Right kidney (tissue), 9 donors: ENCODE measurements at places on chromosomes 5 and 9.

GRCh38 chr5:176379881-176380280, 8.5 kb downstream of the NOP16 start:
- no peak for DNase-seq

- no peak for DNase-seq
Measured at GRCh38 chr9:132590037-132590317, 7.6 kb downstream of the BARHL1 start.

GRCh38 chr5:27242258-27242626, 203.9 kb upstream of the CDH9 start:
- no peak for DNase-seq

- no peak for DNase-seq
Measured at GRCh38 chr5:55218967-55219366, 8.1 kb downstream of the MCIDAS start.

DNA sequence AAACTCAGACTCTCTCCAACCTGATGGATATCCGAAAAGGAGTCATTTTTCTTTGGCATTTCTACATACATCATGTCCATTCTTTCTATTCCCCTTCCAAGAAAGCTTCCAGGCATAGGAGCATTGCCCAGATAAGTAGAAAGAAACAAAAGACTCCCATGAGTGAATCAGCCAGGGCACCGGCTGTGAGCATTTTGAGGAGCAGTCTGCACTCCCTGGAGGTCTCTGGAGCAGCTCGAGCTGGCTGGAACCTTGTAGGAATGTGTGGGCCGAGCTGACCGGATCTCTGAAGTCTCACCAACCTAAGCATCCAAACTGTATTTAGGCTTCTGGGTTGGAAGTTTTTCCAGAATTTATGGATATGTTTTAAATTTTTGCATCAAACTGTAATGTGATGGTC, 161.4 kb upstream of the TRPC7 start:
- no peak for DNase-seq

DNA sequence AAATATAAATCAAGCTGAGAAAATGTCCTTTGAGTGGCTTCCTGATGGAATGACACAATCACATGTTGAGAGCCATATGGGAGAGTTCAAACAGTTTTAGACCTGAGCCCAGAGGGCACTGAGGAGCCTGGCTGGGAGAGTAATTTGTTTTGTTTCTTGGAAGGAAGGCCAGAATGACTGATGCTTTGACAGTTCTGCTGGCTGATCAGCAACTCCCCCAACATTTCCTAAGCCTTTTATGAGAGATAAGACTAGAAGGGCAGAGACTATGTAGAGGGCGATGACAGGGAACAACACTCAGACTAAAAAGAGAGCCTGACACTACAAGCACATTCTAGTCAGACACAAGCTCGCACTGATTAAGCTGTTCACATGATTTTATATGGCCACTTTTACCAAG, 169.2 kb downstream of the COX7C start:
- DNase-seq, result no peak

DNA sequence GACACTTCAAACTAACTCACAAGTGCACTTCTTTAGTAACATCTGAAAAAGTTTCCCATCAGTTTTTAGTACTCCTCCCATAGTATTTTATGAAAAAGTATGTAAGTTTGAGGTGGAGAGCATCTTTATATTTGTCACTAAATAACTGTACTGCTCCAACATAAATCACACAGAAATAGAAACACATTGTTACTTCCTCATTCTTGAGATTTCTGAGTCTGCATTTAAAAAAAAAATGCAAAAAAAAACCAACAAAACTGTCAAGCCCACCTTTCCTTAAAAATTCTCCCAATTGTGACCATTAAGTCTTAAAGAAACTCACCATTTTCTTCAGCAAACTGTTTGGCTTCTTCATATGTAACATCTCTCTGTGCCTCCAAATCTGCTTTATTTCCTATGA, 18.7 kb downstream of the RAB14 start:
- no peak for DNase-seq

DNA sequence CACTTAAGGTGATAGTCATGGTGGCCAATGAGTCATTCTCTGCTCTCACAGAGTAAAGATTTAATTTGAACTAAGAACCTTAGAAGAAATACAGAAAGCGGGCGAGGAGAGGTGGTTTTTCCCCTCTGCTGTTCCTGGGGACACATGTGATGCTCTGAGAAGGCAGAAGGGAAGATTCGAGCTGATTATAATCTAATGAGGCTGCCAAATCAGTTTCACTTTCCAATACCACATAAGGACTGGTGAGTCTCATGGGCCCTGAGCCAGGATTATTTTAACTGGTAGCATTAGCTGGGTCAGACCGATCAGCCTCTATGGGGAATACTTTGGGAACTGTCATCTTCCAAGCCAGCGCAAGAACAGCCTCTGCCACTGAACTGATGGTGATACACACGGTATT, 116.5 kb downstream of the SLC1A3 start:
- no peak for DNase-seq

GRCh38 chr5:165579911-165580310, 2074.5 kb downstream of the MAT2B start:
- DNase-seq, result no peak

DNA sequence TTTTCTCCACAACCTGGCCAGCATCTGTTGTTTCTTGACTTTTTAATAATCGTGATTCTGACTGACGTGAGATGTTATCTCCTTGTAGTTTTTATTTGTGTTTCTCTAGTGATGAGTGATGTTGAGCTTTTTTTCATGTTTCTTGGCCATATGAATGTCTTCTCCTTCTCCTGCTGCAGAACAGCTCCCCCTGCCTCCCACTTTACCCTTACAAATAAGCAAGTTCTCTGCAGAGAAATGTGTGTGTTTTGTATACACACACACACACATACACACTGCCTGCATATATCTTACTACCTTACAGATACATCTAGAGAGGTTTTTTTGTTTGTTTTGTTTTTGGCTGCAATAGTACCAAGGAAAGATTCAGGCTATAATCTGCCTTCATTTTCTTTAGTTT, 88.7 kb upstream of the PHF24 start:
- DNase-seq, result no peak

DNA sequence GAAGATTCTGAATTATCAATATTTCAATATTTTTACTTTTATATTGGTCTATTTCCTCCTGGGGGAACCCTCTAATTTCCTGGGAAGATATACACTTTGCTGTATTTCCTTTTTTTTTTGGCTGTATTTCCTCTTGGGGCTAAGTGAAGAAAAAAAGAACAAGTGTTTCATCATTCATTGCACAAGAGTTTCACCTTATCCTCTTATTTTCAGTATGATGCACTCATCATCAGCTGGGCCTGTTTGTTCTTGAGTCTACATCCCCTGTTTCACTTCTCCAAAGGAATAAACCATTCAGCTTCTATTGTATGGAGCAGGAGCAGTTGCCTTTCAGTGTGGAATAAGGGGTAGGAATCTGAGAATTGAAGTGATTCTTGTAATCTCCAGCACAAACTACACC, 210.8 kb downstream of the FAM170A start:
- no peak for DNase-seq

GRCh38 chr5:143536364-143536763, 132.9 kb upstream of the NR3C1 start:
- no peak for DNase-seq

GRCh38 chr5:20229303-20230005, 241.5 kb upstream of the CDH18 start:
- no peak for DNase-seq

GRCh38 chr9:16661816-16662215, 208.7 kb downstream of the BNC2 start:
- no peak for DNase-seq

DNA sequence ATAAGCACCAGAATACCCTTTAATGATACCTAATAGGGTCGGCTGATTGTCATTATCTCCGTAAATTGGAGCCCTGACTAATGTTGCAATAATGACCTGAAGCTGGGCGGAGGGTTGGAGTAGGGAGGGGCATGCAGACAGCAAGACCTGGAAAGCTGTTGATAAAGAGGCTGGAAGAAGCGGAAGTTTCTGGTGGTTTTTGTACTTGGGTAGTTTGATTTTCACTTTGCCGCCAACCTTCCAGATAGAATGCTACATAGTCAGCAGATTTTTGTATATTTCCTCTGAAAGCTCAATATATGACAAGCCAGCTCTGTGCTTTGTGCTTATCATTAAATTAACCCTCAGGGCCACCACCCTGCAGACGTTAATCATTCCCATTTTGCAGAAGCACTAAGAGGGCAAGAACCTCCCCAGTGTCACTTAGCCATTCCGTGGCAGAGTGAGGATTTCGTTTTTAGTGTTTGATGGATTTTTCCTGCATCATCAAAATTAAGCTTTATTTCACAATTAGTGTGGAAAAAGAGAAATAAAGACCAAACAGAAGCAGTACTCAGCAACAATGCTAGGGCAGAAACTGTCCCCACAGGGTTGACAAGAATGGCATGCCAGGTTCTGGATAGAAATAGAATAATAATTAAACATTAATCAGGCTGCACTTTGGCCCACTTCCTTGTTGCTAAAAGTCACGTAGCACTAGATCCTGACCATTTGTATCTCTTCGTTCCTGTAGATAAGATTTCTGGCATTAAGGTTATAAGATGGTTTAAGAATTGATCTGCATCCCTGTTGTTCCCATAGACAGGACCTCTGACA, 34.7 kb downstream of the DIRAS2 start:
- no peak for DNase-seq

DNA sequence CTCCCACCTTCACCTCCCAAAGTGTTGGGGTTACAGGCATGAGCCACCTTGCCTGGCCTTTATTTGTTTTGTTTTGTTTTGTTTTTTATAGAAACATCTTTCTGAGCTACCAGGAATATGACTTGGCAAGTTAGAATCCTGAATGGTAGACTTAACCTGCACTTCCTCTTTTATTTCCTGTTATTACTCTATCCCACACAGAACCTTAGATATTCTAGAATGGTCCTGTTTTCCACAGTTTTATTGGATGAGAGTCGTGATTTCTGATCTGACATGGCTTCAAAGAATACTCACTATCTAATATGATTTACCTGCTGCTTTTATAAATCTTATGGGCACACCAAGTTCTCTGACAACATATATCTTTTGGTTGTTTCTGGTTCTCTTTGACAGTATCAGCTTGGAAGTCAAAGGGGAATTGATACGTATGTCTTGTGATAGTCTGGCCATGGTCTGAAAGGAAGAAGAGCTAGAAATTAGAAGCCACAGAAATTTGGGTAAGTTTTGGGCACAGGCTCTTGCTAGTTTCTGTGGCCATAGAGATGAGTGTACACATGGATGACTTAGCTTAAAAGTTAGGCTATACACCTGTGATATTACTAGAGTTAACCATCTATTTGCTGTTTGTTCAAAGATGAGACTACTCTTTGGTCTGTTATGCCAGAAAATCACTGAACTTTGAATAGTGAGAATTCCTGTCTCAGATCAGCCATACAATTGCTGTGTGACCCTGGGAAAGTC, 4.7 kb upstream of the PANK3 start:
- DNase-seq, result no peak

DNA sequence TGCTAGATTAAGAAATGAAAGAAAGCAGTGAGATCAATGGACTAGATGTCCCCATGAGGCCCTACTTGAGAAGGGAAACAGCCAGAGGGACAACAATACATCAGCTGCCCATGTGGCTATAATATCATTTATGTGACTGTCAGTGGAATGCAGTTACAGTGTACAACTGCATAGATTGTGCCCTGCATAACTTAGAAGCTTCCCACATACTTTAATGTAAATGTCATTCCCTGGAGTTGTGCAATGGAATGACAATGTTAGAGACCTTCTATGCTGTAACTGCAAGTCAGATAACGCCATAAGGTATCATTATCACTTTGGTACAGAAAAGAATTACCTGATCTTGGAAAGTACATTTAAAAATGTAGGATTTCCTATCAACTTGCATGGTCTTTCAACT, 67.4 kb downstream of the FBN2 start:
- DNase-seq, result no peak

DNA sequence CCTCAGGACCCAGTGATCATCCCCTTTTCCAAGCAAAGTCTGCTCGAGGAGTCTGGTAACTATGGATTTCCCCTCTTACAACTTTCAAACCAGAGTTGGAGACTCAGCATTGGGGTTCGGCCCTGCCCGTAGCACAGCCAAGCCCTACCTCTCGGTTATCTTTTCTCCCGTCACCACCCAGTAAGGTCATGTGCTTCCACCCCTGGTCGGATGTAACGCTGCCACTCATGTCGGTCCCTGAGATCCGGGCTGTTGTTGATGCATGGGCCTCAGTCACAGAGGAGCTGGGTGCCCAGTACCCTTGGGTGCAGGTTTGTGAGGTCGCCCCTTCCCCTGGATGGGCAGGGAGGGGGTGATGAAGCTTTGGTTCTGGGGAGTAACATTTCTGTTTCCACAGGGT, 1.2 kb downstream of the GALT start:
- no peak for DNase-seq

- DNase-seq, result no peak
Measured at GRCh38 chr9:132005899-132006298, 73.8 kb downstream of the MED27 start.

GRCh38 chr9:136729144-136729543, 13.6 kb downstream of the LCN10 start:
- no peak for DNase-seq

DNA sequence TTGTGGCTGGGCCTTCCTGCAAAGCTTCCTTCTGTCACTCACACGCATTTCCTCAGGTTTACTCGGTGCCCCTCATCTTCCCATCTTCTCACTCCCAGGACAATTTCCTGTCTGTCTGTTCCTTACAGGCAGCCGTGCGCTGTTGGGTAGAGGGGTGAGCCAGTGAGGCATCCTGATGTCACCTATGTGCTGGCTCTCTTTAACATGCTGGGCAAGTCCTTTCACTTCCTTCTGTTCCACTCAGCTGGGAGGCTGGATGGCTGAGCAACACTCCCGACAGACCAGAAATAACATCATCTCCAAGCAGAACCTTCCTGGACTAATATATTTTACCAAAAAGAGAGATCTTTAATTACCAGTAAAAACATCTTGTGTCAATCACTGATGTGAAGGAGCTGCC, 103.0 kb downstream of the HSD17B3 start:
- DNase-seq, result no peak

DNA sequence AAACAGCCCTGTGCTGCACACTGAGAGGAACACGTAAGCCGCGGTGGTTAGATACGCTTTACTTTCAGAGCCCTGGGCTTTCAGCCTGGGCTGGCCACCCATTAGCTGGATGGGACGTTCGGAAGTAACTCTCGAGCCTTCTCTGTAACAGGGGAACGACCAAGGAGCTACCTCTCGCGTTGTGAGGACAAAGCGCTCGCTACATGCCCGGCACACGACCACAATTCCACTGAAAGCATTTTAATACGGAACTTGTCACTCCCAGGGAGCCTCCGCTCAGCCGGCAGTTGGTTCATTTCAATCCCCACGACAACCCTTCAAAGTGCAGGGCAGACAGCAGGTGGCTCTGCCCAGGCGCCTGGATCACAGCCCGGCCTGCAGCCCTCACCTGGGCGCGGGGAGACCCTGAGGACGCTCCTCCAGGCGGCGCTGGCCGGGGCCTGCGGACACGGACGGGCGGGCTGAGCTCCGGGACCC, 368 bp downstream of the SURF1 start:
- no peak for DNase-seq

GRCh38 chr5:141634720-141635119, 1.9 kb downstream of the HDAC3 start:
- DNase-seq, result no peak

GRCh38 chr9:18710065-18710464, 236.1 kb downstream of the ADAMTSL1 start:
- no peak for DNase-seq
